ENCODE measurements at places on chromosomes 1 and 21. TPM values are rescaled to one million over a fixed set of nuclear protein-coding genes. Genes with fewer than 3 reads are reported as not detected.

The AXDND1 gene
- 1.4 TPM for total RNA-seq

The RAB3B gene
- total RNA-seq: 12.4 TPM

The CFAP141 gene
- total RNA-seq: not detected

The AGL gene
- 5.5 TPM for total RNA-seq

The B3GALT5 gene
- total RNA-seq: 1.3 TPM

The B3GALT2 gene
- 2.5 TPM for total RNA-seq

GRCh38 chr1:192010406-192010805 is 147.9 kb upstream of the RGS18 start:
- DNase-seq: peak; percentile 53

GRCh38 chr1:244316407-244316806 is 135.3 kb downstream of the ADSS2 start:
- DNase-seq: no peak

DNA sequence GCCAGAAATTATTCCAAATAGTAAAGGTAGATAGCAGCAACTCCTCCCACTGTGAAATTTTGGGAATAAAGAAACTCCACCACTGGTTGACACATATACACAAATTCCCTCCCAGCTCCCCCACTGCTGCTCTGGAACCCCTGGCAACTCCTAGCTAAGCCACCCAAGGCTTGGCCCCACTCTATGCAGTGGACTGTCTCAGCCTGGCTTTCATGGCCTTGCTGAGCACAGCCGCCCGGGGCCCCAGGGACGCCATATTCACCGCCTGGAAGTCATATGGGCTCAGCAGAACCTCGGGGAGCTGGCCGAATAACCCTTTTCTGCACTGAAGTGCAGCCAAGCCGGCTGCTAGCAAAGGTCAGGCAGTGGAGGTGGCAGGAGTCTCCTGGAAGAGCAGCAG is 15.4 kb upstream of the RBM34 start:
- no peak for DNase-seq

DNA sequence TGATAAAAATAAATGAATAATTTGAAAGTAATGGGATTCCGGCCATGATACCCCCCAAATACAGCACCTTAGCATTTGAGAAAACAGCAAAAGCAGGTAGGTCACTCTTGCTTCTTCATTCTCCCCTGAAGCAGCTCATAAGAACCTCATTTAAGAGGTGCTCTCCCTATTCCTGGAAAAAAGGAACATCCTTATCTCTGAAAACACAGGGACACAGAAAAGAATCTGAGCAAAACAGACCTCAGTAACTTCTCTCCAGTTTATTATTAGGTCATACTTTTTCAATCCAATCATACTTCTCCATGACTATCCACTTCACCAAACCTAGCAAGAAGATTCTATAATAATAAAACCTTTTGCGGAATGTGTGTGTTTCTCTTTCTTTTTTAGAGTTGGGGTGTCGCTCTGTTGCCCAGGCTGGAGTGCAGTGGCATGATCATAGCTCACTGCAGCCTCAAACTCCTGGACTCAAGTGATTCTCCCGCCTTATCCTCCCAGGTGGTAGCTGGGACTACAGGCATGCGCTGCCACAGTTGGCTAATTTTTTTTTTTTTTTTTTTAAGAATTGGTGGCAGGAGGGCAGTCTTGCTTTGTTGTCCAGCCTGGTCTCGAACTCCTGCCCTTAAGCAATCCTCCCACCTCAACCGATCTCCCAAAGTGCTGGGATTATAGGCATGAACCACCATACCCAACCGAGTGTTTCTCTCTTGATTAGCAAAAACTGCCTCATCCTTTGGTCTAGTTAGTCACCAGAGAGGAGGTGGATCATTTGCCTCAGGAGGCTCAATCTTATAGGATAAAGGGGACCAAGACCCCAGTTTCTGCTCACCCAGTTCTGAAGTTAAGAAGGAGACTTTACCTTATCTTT is 10.6 kb upstream of the TRIM33 start:
- no peak for DNase-seq

GRCh38 chr21:41187537-41188025 is 19.6 kb downstream of the BACE2 start:
- no peak for DNase-seq

- no peak for DNase-seq
These were observed 54.6 kb downstream of the DMRTB1 start for GRCh38 chr1:53513846-53514245.

- no peak for DNase-seq
These were observed 80.5 kb upstream of the PRMT6 start for GRCh38 chr1:106975944-106976343.

DNA sequence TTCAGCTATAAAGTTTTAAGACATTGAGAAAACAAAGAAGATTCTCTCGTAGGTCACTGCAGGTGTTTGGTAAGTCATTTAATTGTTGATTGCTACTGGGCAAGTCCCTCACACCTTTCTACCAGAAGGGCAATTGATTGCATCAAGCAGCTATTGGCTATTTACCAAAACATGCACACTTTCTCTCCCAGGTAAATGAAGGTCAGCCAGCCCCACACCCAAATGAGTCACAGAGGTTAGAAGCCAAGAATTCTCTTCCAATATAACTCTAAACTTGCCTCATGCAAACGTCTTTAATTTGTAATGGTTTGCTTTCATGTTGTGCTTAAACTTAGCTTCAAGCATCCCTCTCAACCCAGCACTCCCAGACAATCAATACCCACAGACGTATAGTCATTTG is 475.3 kb upstream of the ADGRL2 start:
- DNase-seq: no peak

DNA sequence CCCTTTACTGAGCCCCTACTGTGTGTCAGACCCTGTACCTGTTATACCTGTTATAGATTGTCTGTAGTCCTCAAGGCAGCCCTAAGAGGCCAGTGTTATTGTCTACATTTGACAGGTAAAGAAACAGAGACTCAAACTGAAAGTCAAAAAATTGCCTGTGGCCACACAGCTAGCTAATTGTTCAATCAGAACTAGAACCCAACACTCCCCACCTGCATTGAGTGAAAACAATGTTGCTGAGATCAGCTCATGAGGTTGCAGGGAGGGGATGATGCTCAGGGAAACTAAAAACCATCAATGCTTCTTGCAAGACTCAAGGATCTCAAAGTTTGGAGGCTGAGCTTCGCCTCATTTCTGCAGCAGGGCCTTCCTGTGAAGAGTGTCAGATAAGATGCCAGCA is 109.5 kb upstream of the LMO4 start:
- DNase-seq: no peak

DNA sequence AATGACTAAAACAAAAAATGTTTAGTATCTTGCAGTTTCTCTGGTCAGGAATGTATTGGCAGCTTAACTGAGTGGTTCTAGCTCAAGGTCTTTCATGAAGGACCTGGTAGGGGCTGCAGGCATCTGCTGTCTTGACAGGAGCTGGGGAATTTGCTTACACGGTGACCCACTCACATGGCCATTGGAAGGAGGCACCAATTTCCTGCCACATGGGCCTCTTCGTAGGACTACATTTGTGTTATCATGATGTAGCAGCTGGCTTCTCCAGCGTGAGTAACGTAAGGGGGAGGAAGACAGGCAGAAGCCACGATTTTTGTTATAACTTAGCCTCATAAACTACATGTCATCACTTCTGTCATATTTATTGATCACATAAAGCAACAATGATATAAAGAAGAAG is 376.3 kb downstream of the AMY1C start:
- DNase-seq: no peak

- peak; percentile 88 for DNase-seq
These were observed 195.2 kb downstream of the GABPA start for GRCh38 chr21:25929856-25930520.

DNA sequence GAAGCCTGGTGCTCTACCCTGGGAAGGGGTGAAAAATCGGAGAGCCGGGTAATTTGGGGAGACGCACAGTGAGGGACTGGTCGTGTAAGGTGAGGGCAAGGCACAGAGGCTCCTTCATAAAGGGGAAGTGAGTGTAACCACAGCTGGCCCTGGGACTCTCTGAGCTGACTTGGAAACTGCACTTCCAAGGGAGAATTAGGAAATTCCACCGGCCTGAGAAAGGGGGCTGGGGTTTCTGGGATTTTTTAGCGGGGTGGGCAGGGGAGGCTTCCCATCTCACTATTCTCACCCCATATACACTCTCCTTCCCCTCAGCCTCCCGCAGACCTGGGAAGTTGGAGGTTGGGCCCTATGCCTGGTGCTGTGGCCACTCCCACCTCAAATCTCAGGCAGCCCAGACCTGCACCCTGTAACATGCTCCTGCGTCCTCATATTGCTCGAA is 88.3 kb upstream of the IPO9 start:
- no peak for DNase-seq

- DNase-seq: peak; percentile 88
These were observed 7.5 kb upstream of the ZNF436 start for GRCh38 chr1:23376890-23377811.

- no peak for DNase-seq
These were observed 64.8 kb upstream of the GALNT2 start for GRCh38 chr1:230002164-230002803.

DNA sequence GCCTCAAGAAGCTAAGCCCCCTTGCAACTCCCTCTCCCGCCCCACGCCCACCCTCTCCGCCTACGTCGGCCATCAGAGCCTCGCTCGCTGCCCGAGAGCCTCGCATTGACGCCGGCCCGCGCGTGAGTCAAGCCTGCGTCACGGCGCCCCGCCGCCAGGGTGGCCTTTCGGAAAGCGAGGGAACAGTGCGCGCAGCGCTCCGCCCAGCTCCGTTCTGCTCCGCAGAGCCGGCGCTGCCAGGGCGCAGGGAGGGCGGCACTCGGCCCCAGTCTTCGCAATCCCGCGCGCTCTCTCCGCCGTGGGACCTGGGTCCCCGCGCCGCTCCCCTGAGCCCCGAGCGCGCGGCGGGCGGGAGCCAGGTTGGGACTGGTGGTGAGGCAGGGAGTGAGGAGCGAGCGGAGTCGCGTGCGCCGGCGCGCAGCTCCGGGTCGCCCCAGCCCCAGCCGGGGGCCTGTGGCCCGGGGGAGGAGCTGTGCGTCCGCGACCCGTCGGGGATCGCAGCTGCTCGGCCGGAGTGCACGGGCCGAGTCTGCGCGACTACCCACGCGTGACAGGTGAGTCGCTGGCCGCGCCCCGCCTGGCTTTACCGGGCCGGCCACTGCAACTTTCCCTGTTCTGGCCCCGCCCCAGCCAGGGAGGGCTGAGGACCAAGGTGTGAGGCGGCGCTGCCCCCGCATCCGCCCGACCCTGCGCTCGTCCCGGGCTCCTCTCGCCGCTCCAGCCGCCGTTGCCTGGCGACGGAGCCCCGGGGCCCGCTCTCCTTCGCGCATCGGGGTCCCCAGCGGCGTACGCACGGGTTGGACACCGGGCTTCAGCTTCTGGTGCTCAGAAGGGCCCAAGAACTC is at the start of gene SLC6A17:
Gene SLC6A17, plus strand, starts transcription at position 165 of the 845 bp plus-strand sequence. CDS start 16,436 bp downstream, outside the sequence.
- DNase-seq: peak; percentile 20

DNA sequence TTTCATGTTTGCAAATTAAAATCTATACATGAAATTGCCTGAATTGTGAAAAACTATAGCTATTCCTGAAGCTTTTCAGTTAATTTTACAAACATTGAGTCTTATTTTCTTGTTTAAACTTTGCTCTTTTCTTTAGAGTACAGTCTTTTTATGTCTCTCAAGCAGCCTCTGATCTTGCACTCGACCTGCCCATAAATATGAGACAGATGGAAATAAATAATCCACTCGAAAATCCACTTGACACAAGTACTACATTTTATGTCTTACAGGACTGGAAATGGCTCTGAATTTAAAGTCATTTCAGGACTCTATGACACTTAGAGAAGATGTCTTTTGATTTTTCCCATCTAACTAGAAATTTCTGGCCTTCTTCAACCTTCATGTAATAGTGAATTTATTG is 283.8 kb downstream of the USP25 start:
- no peak for DNase-seq
